ENCODE measurements at places on chromosomes 4 and X. TPM values are rescaled to one million over a fixed set of nuclear protein-coding genes. Genes with fewer than 3 reads are reported as not detected.

IDUA gene
- 17.5 TPM for total RNA-seq

ZBED1 gene
- 34.4 TPM for total RNA-seq

MAGEA2B gene
- total RNA-seq: not detected

DNA sequence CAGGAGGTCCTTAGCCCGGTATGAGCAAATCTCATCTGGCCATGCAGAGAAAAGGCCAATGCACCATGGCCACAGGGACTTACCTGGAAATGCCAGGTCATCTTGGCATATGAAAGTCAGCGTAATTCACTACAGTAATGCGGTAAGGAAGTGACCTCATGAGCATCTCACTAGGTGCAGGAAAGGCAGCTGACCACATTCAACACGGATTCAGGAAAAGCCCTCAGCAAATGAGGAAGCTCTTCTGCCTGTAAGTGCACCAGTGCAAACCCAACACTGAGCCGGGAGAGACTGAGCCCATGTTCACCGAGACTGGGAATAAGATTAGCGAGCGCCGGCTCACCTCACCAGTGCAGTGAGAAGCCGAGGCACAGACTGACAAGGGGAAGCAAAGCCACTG lies 23.7 kb downstream of the LRPAP1 start:
- H3K27ac ChIP-seq: no peak overlapping the region
- H3K4me3 ChIP-seq: no peak overlapping the region
- no peak for DNase-seq

TMEM150C gene
- total RNA-seq: not detected

AIMP1 gene
- total RNA-seq: 54.4 TPM

SLC39A8 gene
- total RNA-seq: 56.8 TPM

DNA sequence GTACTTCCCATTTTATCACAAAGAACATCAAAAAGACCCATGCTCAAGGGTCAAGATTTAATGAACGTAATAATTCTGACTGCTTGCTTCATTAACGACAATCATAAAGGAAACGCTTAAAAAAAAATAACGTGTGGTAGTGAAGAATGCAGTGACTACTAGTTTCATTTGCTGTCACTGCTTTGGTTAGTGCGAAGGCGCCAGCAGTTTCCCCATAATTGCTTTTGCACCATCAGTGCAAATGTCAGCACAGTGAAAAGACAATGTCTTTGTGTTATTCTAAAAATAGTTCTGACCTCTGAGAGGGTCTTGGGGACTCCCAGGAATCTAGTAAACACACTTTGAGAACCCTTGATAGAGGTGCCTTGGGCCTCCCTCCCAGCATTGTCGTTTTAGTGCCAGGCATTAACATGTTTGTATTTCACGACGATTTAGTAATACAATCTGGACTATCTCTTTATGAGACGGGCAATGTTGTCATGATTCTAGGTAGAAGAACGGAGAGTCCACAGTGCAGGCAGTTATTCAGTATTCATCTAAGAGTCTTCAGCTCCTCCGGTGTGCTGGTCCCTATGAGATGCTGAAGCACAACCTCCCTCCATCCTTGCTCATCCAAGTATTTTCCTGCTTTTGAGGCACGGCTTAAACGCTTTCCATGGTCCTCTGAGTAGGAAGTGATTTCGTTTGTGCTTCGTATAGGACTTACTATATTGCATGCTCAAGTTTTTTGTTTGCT lies 71.0 kb downstream of the AFF1 start:
- H3K27ac ChIP-seq: peak overlapping the region; percentile 95
- H3K36me3 ChIP-seq: no peaks in the 10 kb centered on the region
- H3K4me1 ChIP-seq: peaks cover 40% of the 10 kb centered on the region

GRCh38 chrX:805103-805670 lies 174.6 kb downstream of the SHOX start:
- H3K27me3 ChIP-seq: peaks cover 15% of the 10 kb centered on the region
- H3K36me3 ChIP-seq: no peaks in the 10 kb centered on the region
- H3K4me1 ChIP-seq: no peaks in the 10 kb centered on the region
- DNase-seq: no peak
- H3K27ac ChIP-seq: no peak overlapping the region
- H3K4me3 ChIP-seq: no peak overlapping the region

GRCh38 chr4:114040319-114041116 lies 61.1 kb upstream of the ARSJ start:
- H3K27me3 ChIP-seq: no peaks in the 10 kb centered on the region
- no peaks in the 10 kb centered on the region for H3K36me3 ChIP-seq
- H3K4me3 ChIP-seq: peak overlapping the region; percentile 10
- H3K27ac ChIP-seq: peak overlapping the region; percentile 76
- no peak for DNase-seq

BEX5 gene
- 1.8 TPM for total RNA-seq

ELF2 gene
- total RNA-seq: 46.2 TPM

- peaks cover 4% of the 10 kb centered on the region for H3K36me3 ChIP-seq
- peak overlapping the region; percentile 77 for H3K27ac ChIP-seq
- H3K4me1 ChIP-seq: peaks cover 40% of the 10 kb centered on the region
- peak overlapping the region; percentile 94 for H3K4me3 ChIP-seq
- DNase-seq: no peak
These were observed 671 bp downstream of the HPF1 start for GRCh38 chr4:169756971-169757574.

- H3K4me1 ChIP-seq: peaks cover 6% of the 10 kb centered on the region
- H3K27me3 ChIP-seq: peaks cover 16% of the 10 kb centered on the region
- no peak for DNase-seq
- no peak overlapping the region for H3K4me3 ChIP-seq
These were observed 20.0 kb downstream of the MID2 start for GRCh38 chrX:107845625-107846024.

DNA sequence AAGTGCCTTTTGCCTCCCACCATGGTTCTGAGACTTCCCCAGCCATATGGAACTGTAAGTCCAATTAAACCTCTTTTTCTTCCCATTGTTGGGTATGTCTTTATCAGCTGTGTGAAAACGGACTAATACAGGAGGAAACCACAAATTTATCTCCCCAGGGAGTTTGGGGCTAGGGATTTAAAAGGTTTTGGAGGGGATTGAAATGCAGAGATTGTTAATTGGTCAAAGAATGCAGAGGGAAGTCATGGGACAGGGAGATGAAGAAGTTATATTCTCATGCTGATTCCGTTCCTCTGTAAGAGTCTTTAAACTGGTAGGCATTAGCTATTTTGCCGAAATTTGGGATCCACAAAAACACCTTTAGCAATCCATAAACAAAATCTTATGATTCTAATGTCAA lies 57.9 kb downstream of the TKTL2 start:
- no peaks in the 10 kb centered on the region for H3K4me1 ChIP-seq
- H3K36me3 ChIP-seq: no peaks in the 10 kb centered on the region
- H3K4me3 ChIP-seq: no peak overlapping the region
- H3K27me3 ChIP-seq: peaks cover 4% of the 10 kb centered on the region

- no peaks in the 10 kb centered on the region for H3K27me3 ChIP-seq
- H3K36me3 ChIP-seq: no peaks in the 10 kb centered on the region
- no peak for DNase-seq
These were observed 631.9 kb upstream of the INTU start for GRCh38 chr4:127000846-127001245.

F8A1 gene
- total RNA-seq: 32.5 TPM

DNA sequence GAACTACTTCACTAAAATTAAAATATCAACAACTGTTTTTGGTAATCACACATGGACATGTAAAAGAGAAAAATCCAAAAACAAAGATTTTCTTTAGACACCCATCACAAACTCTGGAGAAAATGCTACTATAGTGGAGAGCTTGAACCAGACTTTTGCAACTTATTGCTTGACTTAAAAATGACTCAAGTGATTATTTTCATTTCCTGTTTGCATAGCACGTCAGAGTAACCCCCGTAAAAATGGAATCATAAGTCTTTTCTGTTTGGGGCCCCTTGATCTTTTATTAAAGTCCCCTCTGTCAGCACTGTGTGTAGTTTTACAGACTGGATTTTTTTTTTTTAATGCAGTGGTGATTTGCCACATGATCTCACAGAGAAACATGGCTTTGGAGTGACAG lies 79.5 kb downstream of the PRKG2 start:
- H3K27ac ChIP-seq: no peak overlapping the region
- no peak overlapping the region for H3K4me3 ChIP-seq
- H3K4me1 ChIP-seq: no peaks in the 10 kb centered on the region

SPANXN3 gene
- not detected for total RNA-seq

BEX2 gene
- 2.6 TPM for total RNA-seq

DNA sequence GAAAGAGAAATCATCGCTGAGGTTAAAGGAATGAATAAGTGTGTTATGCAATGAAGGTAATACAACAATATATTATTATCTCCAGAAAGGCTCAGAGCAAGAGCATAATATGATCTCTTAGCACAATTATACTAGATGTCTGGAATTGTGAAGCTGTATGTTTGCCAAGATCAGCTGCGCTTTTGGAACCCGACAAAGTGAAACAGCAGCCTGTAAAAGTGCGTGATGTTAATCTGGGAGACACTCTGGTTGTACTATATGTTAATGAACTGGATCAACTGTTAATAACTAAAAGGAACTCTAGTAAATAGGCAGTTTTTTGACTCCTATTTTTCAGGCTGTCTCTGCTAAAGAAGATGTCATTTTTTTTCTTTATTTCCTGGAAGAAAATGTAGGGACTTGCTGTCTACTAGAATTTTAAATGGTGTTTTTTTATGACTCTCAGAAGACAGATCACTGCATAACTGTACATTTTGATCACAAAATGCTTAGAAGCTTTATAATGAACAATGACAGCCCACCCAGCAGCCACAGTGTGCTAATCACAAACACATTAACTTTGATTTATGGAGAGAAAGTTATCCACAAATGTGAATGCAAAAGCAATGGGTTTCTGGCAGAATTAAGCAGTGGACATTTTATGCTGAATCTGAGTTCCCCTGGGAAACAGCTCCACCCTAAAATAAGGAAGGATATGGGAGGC lies 50.2 kb downstream of the UGT2B28 start:
- H3K27ac ChIP-seq: no peak overlapping the region
- no peak overlapping the region for H3K4me3 ChIP-seq
- no peaks in the 10 kb centered on the region for H3K27me3 ChIP-seq
- no peaks in the 10 kb centered on the region for H3K36me3 ChIP-seq

DNA sequence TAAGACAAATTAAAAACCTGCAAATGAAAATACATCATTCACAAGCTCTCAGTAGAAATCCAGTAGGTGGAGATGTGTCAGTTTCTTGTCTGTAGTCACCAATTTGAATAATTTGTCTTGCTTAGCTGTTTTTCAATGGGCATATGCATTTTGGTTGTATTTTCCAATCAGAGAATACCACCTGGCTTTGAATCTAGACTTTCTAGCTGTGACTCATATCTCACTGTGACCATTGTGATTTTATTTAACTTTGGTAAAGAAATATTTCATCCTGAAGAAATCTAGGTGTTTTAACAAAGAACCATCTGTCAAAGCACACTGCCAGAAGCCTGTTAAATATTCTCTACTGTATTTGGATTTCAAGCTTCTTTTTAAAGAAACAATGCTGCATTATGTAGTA lies 1650.6 kb upstream of the IGFBP7 start:
- no peaks in the 10 kb centered on the region for H3K27me3 ChIP-seq
- H3K4me3 ChIP-seq: no peak overlapping the region
- DNase-seq: no peak
- H3K27ac ChIP-seq: no peak overlapping the region
- no peaks in the 10 kb centered on the region for H3K36me3 ChIP-seq

HOPX gene
- total RNA-seq: 100 TPM

GRCh38 chr4:113919611-113920010 lies 59.8 kb downstream of the ARSJ start:
- no peaks in the 10 kb centered on the region for H3K27me3 ChIP-seq
- H3K4me1 ChIP-seq: no peaks in the 10 kb centered on the region
- H3K36me3 ChIP-seq: no peaks in the 10 kb centered on the region
- no peak for DNase-seq
- no peak overlapping the region for H3K4me3 ChIP-seq
- no peak overlapping the region for H3K27ac ChIP-seq

DNA sequence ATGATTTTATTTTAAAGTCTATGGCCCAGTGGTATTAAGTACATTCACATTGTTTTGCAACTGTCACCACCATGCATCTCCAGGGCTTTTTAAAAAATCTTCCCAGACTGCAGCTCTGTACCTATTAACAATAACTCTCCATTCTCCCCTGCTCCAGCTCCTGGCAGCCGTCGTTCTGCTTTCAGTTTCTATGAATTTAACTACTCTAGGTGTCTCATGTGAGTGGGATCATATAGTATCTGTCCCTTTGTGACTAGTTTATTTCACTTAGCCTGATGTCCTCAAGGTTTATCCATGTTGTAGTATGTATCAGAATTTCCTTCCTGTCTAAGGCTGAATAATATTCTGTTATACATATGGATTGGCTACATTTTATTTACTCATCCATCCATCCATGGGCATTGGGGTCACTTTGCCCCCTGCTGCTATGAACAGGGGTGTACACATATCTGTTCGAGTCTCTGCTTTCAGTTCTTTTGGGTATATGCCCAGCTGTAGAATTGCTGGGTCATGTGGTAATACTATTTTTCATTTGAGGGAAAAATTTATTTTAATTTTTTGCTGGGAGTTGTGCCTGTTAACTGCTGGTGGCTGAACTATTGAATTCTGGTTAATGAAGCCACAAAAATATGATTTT lies 131.3 kb downstream of the ARHGAP10 start:
- no peaks in the 10 kb centered on the region for H3K27me3 ChIP-seq
- H3K4me1 ChIP-seq: peaks cover 6% of the 10 kb centered on the region
- no peak overlapping the region for H3K4me3 ChIP-seq
